Adrenal gland (tissue), 19 donors: ENCODE measurements at places on chromosomes 2 and 18. TPM values are rescaled to one million over a fixed set of nuclear protein-coding genes. Genes with fewer than 3 reads are reported as not detected.

- DNase-seq = no peak
Observed at GRCh38 chr2:132697556-132698205, 27.7 kb upstream of the LYPD1 start.

GRCh38 chr2:109345091-109345490, 216.1 kb downstream of the SH3RF3 start:
- no peak for DNase-seq

DNA sequence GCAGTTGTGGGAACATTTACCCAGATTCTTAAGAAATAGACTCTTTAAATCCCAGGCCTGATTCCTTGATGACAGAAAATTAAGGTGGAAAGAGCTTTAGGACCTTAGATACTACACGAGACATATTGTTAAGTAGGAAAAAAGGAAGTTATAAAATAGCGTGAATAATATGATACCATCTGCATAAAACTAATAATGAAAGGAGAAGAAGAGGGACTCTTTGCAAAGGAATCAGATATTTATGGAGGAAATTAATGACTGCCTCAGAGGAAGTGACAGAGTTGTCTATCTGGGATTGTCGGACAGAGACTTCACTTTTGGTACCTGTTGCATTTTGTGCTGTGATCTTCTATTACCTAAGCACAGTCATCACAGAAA, 20.8 kb downstream of the APCDD1 start:
- no peak for DNase-seq

DNA sequence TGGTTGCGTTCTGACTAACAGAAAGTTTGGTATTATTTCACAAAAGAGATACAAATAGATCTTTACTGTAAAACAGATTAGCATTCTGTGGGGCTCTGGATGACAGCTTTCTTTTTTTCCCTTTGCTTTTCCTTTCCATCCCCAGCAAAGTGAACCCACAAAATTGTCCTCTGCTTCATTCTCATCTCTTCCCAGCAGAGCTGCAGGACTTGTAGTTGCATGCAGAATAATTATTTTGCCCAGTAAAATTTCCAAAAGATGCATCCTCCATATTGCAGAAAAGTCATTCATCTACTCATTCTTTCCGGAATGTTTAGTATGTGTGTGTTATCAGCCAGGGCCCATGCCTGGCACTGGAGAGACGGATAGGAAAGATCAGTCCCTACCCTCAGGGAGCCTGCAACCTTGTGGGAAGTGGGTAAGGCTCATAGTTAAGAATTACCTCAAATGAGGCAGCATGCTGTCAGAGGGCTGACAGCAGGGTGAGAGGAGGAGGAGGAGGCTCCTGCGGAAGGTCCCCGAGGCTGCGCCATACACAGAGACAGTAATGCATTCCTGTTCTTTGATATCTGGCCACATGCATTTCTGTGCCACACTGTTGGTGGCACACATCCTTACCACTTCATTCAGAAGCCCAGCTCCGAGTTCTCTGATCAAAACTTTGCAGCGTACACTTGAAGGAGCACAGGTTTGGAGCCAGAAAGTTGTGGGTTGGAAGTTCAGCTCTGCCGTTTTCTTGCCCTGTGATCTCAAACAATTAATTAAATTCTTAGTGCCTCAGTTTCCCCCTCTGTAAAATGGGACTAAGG, 225.4 kb downstream of the MYCN start:
- no peak for DNase-seq

- DNase-seq = no peak
Observed at GRCh38 chr2:101089419-101089818, 61.8 kb downstream of the TBC1D8 start.

DNA sequence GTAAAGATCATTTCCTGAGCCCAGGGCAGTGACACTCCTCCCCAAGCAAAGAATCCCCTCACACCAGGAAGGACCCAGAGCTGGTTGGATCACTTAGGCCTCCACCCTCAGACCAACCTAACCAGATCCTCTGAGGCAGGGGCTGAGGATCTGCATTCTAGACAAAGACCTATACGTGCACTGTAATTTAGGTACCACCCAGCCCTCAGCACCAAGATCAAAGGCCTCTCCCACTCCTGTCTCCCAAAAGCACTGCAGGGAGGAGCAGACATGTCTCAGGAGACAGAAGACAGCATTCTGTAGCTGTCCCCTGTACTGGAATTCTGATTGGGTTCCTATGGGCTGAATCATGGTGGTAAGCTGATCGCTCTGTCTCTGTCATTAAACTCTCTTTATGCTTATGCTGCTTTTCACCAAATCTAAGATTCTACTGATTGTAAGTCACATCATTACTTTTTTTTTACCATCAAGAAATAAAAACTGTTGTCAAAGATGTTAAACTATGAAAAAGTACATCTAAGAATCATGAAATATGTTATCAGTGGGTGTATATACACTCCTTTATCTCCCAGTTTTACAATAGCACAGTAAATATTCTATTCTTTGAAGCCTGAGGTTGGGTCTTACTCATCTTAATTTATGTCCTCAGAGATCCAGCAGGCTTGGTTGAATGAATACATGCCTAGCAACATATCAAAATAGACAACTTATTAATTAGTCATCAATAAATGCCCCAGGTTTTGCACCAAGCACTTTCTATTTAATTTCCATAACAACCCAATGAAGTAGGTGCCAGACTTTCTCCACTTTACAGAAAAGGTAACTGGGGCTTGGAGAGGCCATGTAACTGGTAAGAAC, 28.3 kb downstream of the MCFD2 start:
- no peak for DNase-seq

DNA sequence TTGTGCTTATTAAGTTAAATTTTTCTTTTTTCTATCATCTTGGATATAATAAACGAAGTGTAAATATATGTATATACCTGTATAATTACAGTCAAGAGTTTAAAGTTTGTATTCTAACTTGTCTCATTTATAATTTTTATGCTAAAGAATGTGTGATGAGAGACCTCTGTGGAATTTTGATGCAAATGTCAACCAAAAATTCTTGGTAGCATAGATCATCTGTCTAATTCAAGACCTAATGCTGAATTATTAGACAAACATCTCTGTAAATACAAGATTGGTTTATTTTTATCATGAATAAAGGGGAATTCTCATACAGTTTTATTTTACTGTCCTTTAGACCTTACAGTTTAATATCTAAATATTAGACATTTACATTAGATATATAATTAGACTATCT, 149.2 kb upstream of the VWC2L start:
- no peak for DNase-seq

- DNase-seq = no peak
Observed at GRCh38 chr2:126894082-126894481, 4.6 kb upstream of the TEX51 start.

DNA sequence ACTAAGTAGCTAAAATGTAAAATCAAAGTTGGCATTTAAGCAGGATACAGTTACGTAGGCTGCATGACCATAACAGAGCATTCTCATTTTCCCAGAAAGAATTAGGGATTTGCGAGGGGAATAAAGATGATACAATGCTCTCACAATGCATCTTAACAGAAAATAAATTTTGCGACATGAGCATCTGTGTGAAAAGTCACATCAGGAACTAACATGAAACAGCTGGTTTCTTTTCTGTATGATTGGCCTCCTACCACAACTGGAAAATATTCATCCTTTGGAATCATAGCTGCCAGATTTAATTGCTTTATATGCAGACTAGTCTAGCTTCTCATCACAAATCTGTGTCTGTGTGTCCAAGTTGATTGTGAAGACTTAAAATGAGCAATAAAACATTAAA, 66.0 kb downstream of the KCTD18 start:
- no peak for DNase-seq

DNAJC5G gene
- total RNA-seq = not detected

ALKAL2 gene
- 129 TPM for total RNA-seq

PKP4 gene
- 30.5 TPM for total RNA-seq
